ENCODE measurements at places on chromosomes 3 and 15. TPM values are rescaled to one million over a fixed set of nuclear protein-coding genes. Genes with fewer than 3 reads are reported as not detected.

DNA sequence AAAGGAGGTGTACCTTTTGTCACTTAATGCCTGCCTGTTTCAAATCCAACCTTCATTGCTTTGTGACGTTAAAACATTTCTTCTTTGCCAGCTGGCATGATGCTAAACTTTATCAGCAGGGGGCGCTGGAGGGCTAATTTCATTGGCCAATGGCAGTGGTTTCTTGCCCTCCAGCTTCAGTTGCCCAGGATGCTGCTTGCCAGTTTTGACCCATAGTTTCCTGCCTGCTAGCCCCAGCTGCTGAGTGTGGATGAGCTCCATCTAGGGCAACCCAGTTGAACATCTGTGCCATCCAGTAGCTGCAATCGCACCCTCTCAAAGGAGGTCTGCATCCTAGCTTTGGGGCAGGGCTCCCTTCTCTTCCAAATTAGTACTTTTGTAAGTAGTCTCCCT, 22.1 kb downstream of the ACKR2 start:
- DNase-seq, result peak; percentile 72

GRCh38 chr3:41265823-41266273, 66.5 kb downstream of the CTNNB1 start:
- peak; percentile 58 for DNase-seq

Gene SUSD5
- total RNA-seq, result 15.6 TPM

- no peak for DNase-seq
Measured at GRCh38 chr3:159253860-159254259, 452.0 kb downstream of the MFSD1 start.

- DNase-seq, result no peak
Measured at GRCh38 chr3:194304186-194304917, 46.8 kb downstream of the CPN2 start.

GRCh38 chr3:61821823-61822251, 260.5 kb downstream of the PTPRG start:
- DNase-seq, result no peak

Gene PODXL2
- total RNA-seq, result 10.9 TPM

- no peak for DNase-seq
Measured at GRCh38 chr3:150349314-150350097, 58.6 kb upstream of the TSC22D2 start.

DNA sequence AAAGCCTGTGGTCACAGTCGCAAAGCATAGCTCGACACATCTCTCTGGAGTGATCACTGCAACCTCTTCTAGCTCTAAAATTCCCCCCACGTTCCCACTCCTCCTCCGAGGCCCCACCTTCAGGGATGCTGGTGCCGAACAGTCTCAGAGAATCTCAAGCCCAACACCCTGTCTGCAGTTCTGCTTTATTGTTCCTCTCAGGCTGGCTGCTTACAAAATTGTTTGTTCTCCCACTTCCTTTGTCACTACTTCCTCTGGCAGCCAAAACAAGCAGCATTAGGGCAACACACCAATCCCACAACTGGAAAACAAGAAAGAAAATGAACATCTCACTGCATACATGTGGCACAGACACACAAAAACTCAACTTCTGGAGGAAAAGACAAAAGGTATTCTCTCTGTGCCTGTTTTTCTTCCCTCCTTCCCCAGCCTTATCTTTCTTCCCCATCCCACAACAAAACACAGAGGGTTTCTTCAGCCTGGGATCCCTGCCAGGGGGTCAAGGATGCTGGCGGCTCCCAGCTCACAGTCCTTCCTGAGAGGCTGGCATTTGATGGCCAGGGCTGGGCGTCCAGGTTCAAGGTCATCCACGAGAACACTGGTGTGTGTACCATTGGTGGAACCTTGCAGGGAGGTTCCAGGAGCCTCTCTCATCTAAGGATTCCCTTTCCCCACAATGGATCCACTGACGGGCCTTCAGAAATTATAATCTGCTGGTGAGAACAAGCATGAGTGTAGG, 108.4 kb downstream of the TMCO5A start:
- DNase-seq, result no peak

- DNase-seq, result no peak
Measured at GRCh38 chr3:102511639-102512038, 76.8 kb downstream of the ZPLD1 start.

Gene C3orf85
- not detected for total RNA-seq

- no peak for DNase-seq
Measured at GRCh38 chr3:129131465-129132088, 10.0 kb upstream of the RAB43 start.

Gene SPINK8
- not detected for total RNA-seq

DNA sequence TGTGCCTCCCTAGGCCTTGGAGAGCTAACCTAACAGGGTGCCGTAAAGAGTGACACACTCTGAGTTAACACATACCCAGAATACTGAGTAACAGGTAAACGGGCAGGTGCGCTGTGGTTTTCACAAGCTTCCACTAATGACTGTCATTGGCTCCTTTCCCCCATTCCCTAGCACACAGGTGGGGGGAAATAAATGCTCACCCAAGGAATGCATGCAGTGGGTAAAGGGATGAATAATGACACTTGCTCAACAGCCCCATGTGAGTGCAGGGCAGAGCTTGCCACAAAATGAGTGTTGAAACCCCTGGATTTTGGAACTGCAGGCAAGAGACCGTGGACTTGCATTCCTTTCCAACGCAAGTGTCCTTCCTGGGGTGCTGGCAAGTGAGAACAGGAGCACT, 57.6 kb downstream of the ADAMTS17 start:
- DNase-seq, result no peak

GRCh38 chr3:109963831-109964230, 626.5 kb upstream of the DPPA4 start:
- no peak for DNase-seq

DNA sequence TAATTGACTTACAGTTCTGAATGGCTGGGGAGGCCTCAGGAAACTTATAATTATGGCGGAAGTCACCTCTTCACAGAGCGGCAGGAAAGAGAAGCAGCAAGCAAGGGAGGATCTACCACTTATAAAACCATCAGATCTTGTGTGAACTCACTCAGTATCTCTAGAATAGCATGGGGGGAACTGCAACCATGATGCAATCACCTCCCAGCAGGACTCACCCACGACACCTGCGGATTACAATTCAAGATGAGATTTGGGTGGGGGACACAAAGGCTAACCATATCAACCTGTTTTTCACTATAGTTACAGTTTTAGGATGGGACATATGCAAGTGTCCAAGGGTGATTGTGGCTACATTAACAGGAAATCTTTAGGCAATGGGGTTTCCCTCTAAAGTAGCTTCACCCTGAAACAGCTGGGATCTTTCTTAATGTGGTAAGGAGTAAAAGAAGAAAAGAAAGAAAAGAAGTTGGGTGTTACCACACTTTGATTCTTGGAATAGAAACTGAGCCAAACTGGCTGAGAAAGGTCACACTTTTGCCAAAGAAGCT, 453.8 kb downstream of the OTOL1 start:
- no peak for DNase-seq

- no peak for DNase-seq
Measured at GRCh38 chr3:117932441-117932840, 1102.2 kb downstream of the IGSF11 start.

DNA sequence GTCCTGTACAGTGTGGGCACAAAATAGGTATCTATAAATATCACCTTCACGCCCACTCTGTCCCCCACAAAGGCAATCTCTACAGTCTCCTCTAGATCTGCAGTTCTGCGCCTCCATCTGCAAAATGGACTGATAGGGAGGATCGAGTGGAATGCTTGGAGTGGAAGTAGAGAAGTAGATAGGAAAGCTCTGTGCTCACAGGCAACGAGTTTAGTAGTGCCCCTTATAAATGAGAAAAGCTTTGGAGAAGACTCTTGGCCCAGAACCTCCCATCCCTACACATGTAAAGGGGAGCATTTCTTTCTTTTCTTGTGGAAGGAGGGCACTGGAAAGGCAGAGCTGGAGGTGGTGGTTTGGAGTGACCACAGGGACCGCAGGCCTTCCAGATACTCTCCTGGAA, 88.5 kb downstream of the ZNF621 start:
- DNase-seq, result no peak
